Esophagus (tissue), 2 donors: ENCODE measurements at places on chromosomes 12 and 14. TPM values are rescaled to one million over a fixed set of nuclear protein-coding genes. Genes with fewer than 3 reads are reported as not detected.

Gene KLRK1
- polyA plus RNA-seq: 3.8 TPM

Gene CCDC85C
- polyA plus RNA-seq: 30.1 TPM

Gene GIT2
- polyA plus RNA-seq: 10.6 TPM

Gene DAO
- polyA plus RNA-seq: not detected

Gene NEUROD4
- polyA plus RNA-seq: not detected

Gene TTC9
- polyA plus RNA-seq: 67.9 TPM

Gene TBX3
- 3.1 TPM for polyA plus RNA-seq

Gene MAP1LC3B2
- polyA plus RNA-seq: 1.9 TPM

Gene E2F7
- 1.1 TPM for polyA plus RNA-seq

Gene PPP1R1A
- polyA plus RNA-seq: 0.99 TPM

Gene FBXL14
- polyA plus RNA-seq: 6.2 TPM

Gene SLC25A29
- 27.9 TPM for polyA plus RNA-seq

Gene KCNC2
- polyA plus RNA-seq: 0.04 TPM

Gene NFATC4
- polyA plus RNA-seq: 20.9 TPM

Gene CFL2
- 14.4 TPM for polyA plus RNA-seq

Gene FITM1
- polyA plus RNA-seq: 1.1 TPM

Gene APOF
- polyA plus RNA-seq: not detected

Gene ZFYVE26
- 5.1 TPM for polyA plus RNA-seq

Gene PRH2
- polyA plus RNA-seq: not detected

Gene KRT80
- polyA plus RNA-seq: 40.9 TPM

Gene CHGA
- 0.75 TPM for polyA plus RNA-seq

Gene TROAP
- polyA plus RNA-seq: 23.6 TPM

Gene HELB
- 0.31 TPM for polyA plus RNA-seq

Gene CCDC184
- 0.80 TPM for polyA plus RNA-seq

Gene RPL10L
- not detected for polyA plus RNA-seq

Gene RFX4
- polyA plus RNA-seq: not detected

Gene SLC17A8
- polyA plus RNA-seq: not detected

Gene PLEKHH1
- 2.4 TPM for polyA plus RNA-seq

Gene SLC7A7
- 1.5 TPM for polyA plus RNA-seq

Gene PRB3
- not detected for polyA plus RNA-seq

Gene TAS2R46
- not detected for polyA plus RNA-seq

Gene NAV3
- polyA plus RNA-seq: 0.41 TPM

Gene OR4E1
- polyA plus RNA-seq: not detected

Gene CLBA1
- 6.5 TPM for polyA plus RNA-seq

Gene HOXC5
- polyA plus RNA-seq: 0.41 TPM
